Activated CD4-positive, alpha-beta memory T cell treated with anti-CD3 and anti-CD28 coated beads for 36 hours (primary cell): ENCODE measurements at places on chromosomes 7 and 10. TPM values are rescaled to one million over a fixed set of nuclear protein-coding genes. Genes with fewer than 3 reads are reported as not detected.

Gene TRIM4
- total RNA-seq: 24.9 TPM

Gene FBXO24
- total RNA-seq: 2.6 TPM

- peaks cover 3% of the 10 kb centered on the region for H3K27me3 ChIP-seq
- no peak overlapping the region for H3K4me3 ChIP-seq
- H3K36me3 ChIP-seq: no peaks in the 10 kb centered on the region
- no peaks in the 10 kb centered on the region for H3K4me1 ChIP-seq
These were observed 300.0 kb downstream of the PLXNA4 start for GRCh38 chr7:132276234-132276630.

GRCh38 chr7:101783381-101784181 lies 33.8 kb upstream of the CUX1 start:
- H3K36me3 ChIP-seq: no peaks in the 10 kb centered on the region
- H3K4me3 ChIP-seq: no peak overlapping the region
- DNase-seq: no peak
- no peaks in the 10 kb centered on the region for H3K4me1 ChIP-seq
- no peaks in the 10 kb centered on the region for H3K27me3 ChIP-seq

DNA sequence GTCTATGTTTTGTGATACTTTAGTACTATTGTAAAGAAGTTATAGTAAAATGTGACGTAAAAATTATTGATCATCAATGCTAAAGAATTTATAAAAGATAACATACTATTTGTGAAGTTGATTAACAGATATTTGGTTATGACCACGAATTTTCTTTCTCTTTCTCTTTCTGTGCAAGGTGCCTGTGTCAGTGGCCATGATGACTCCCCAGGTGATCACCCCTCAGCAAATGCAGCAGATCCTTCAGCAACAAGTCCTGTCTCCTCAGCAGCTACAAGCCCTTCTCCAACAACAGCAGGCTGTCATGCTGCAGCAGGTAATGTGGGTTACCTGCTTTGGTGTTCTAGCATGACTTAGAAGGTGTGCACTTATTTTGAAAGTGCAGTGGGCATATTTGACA lies 213.7 kb downstream of the FOXP2 start:
- no peak overlapping the region for H3K27ac ChIP-seq
- H3K4me1 ChIP-seq: no peaks in the 10 kb centered on the region
- no peaks in the 10 kb centered on the region for H3K36me3 ChIP-seq
- peaks cover 5% of the 10 kb centered on the region for H3K27me3 ChIP-seq

DNA sequence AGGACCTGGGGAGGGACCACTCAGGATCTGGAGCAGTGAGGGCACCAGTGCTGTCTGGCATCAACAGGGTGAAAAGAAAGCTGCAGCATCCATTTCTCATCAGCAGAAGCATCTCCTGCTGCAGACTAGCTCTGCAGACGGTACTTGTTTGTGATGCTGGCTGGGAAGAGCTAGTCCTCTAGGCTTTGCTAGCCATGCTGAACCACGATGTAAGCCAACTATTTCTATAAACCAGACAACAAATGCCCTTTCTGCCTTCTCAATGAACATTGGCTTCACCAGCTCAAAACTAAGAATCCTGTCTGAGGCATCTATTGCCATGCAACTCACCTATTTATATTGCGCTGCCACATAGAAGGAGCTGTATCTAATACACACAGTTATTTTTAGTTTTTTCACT lies 65.6 kb downstream of the CTTNBP2 start:
- H3K36me3 ChIP-seq: no peaks in the 10 kb centered on the region
- no peaks in the 10 kb centered on the region for H3K4me1 ChIP-seq
- H3K4me3 ChIP-seq: no peak overlapping the region
- H3K27me3 ChIP-seq: no peaks in the 10 kb centered on the region
- no peak overlapping the region for H3K27ac ChIP-seq

DNA sequence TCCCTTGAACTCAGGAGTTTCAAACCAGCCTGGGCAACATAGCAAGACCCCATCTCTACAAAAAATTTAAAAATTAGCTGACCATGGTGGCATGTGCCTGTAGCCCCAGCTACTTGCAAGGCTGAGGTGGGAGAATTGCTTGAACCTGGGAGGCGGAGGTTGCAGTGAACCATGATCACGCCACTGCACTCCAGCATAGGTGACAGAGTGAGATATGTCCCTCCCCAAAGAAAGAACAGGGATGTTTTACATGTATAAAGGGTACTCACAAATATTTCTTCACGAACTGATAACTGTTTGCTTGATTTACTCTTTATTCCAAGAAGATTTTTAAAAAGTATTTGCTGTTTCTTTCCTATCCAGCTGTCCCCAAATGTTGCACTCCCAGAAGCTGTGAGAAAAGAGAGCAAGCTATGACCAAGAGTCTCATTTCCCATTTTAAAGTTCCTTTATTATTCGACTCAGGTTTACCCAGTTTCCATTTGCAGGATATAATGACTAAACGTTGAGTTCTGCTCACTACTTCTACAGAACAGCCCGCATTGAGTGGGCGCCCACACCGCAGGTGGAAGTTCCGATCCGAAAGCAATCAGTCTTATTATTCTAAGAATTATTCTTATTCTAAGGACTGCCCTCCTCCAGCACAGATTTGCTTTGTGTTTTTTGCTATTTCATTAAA lies 90.7 kb downstream of the APBB1IP start:
- peaks cover 9% of the 10 kb centered on the region for H3K4me1 ChIP-seq
- peaks cover 39% of the 10 kb centered on the region for H3K36me3 ChIP-seq
- no peaks in the 10 kb centered on the region for H3K27me3 ChIP-seq
- H3K27ac ChIP-seq: no peak overlapping the region
- no peak overlapping the region for H3K4me3 ChIP-seq
- no peak for DNase-seq

DNA sequence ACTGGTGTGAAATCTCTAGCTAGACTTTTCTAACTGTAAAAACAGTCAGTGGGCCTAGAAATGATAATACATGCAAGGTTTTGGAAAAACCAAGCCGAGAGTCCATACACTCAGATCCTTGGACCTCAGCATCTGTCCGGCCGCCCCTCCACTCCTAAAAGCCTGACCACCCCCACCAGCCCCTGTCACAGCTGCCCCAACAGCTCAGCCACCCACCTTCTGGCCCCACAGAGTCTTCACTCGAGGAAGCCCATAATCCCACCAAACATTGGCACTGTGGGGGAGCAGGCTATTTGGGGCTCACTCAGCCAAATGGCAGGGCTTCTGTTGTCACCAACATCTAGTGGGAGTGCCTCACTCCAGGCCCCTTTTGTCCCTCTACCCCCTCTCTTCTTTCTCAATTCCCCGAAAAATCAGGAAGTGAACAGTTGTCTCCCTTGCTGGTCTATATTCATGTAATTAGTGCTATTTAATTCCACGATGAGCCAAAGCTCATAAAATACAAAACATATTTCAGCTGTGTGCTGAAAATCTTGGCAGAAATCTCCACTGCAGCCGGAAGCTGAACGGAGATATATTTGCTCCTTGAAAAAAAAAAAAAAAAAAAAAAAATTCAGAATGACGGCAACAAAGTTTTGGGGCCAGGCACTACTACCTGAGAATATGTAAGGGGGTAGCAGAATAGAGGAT lies 55.5 kb downstream of the PLXNA4 start:
- H3K4me1 ChIP-seq: peaks cover 5% of the 10 kb centered on the region
- no peak overlapping the region for H3K27ac ChIP-seq
- H3K27me3 ChIP-seq: peaks cover 4% of the 10 kb centered on the region
- H3K36me3 ChIP-seq: no peaks in the 10 kb centered on the region

- H3K27me3 ChIP-seq: peaks cover 28% of the 10 kb centered on the region
- H3K27ac ChIP-seq: no peak overlapping the region
- H3K4me3 ChIP-seq: no peak overlapping the region
- no peaks in the 10 kb centered on the region for H3K36me3 ChIP-seq
These were observed 81.6 kb downstream of the ARHGAP22 start for GRCh38 chr10:48523212-48523819.

GRCh38 chr7:118059209-118059608 lies 124.8 kb upstream of the LSM8 start:
- DNase-seq: no peak
- no peaks in the 10 kb centered on the region for H3K4me1 ChIP-seq
- H3K4me3 ChIP-seq: no peak overlapping the region
- H3K27ac ChIP-seq: no peak overlapping the region
- no peaks in the 10 kb centered on the region for H3K36me3 ChIP-seq
- H3K27me3 ChIP-seq: peaks cover 3% of the 10 kb centered on the region

DNA sequence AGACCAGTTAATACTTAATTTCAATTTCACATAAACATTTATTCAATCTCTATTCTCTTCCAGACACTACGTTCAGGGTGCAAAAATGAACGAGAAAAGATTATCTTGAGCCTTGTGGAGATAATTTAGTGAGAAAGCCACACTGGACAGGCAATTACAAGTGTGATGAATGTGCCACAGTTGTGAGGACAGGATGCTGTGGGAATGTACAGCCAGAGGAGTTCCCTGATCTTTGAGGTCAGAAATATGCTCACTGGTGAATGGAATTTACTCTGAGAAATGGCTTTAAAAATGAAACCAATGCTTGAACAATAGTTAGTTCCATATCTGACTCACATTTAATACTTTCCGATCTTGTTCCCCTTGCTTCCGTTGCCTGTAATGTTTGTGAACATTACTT lies 864.8 kb downstream of the GATA3 start:
- no peak overlapping the region for H3K4me3 ChIP-seq
- H3K27me3 ChIP-seq: no peaks in the 10 kb centered on the region

DNA sequence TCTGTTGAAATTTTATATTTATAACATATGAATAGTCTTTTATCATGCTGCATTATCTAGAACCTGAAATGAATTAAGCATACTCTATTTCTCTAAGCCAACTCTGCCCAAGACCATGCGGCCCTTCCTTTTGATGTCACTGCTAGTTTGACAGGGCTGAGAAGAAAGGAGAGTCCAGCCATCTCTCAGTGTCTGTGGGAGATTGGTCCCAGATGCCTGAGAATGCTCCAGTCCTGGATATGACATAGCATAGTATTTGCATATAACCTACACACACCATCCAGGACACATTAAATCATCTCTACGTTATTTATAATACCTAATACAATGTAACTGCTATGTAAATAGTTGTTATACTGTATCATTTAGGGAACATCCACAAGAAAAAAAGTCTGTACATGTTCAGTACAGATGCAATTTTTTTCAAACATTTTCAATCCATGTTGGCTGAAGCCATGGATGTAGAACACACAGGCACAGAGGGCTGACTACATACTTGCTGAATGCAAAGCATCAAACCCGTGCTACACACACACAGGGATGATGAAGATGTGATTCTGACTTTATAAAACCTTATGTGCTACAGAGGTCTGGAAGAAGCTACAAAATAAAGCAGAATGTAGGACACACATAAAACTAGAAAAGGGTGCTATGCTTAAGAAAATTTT lies 315.4 kb downstream of the PARD3 start:
- H3K36me3 ChIP-seq: no peaks in the 10 kb centered on the region
- no peaks in the 10 kb centered on the region for H3K4me1 ChIP-seq
- no peak for DNase-seq
- no peak overlapping the region for H3K27ac ChIP-seq

DNA sequence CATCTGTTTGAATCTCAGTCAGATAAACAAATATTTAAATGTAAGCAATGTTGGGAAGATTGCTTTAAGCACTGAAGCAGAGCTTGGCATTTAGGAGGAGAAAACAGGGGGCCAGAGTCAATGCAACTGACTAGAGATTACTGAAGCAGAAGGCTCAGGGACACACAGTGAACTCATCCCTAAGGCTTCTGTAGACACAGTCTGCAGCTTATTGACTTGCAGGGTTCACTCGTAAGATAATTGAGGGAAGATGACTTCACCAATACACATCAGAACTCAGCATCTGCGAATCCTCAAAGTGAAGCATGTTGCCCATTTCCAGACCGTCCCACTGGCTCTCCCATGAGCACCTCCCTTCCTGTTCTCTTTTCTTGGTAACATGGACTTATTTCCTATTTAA lies 363.4 kb upstream of the PFKP start:
- no peak for DNase-seq
- no peak overlapping the region for H3K4me3 ChIP-seq
